ENCODE measurements at places on chromosomes 16 and 17.
A peak's percentile ranks its signal among the peaks of the same experiment; 100 is the strongest.

DNA sequence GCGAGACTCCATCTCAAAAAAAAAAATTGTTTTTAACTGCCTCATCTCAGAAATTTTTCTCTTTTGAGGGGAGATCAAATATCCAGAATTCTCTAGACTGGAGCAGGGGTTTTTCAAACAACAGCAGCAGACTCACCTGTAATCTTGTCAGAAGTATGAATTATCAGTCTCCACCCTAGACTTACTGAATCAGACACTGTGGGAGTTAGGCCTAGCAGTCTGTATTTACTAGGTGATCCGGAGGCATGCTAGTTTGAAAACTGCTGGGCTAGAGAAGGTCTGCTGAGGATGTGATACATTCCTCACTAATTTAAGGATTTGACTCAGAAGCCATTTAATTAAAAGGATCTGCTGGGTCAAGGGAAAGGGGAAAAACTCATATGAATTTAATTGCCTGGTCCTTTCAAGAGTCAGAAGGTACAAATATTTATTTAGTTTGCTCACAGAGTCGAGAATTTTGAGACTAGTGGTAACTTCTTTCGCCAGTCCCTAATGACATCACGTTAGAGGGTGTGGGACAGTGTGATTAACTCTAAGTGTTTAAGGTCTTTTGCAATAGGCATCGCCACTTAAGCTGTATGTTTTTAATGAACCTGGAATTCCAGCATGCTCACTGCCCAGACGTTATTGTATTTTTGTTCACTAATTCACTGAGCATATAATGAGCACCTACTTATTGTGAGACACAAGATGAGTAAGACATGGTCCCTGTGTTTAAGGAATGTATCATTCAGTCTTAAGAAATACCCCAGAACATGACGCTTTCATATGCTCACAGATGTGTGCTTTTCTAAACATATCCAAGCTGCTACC is 14.2 kb downstream of the ATP6V0A1 start:
- peak; percentile 92 for DNase-seq

- DNase-seq, result no peak
Measured at GRCh38 chr16:4179020-4179419, 62.8 kb upstream of the ADCY9 start.

DNA sequence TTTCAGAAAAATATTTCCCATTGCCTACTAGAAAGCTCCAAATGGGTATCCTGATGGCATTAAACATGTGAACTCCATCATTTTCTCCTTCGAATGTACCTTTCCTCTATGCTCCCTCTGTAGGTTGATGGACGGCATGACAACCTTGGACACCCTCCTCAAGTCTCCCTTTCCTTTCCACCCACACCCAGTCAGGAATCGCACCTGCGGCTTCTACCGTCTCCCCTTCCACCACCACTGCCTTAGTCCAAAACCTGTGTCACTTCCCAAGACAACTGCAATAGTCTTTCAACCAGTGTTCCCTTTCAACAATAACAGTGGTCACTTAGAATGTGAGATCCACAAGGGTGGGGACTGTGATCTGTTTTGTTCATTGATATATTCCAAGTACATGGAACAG is 233.1 kb upstream of the AXIN2 start:
- DNase-seq, result peak; percentile 16

GRCh38 chr16:53817812-53818550 is 114.0 kb downstream of the FTO start:
- no peak for DNase-seq

DNA sequence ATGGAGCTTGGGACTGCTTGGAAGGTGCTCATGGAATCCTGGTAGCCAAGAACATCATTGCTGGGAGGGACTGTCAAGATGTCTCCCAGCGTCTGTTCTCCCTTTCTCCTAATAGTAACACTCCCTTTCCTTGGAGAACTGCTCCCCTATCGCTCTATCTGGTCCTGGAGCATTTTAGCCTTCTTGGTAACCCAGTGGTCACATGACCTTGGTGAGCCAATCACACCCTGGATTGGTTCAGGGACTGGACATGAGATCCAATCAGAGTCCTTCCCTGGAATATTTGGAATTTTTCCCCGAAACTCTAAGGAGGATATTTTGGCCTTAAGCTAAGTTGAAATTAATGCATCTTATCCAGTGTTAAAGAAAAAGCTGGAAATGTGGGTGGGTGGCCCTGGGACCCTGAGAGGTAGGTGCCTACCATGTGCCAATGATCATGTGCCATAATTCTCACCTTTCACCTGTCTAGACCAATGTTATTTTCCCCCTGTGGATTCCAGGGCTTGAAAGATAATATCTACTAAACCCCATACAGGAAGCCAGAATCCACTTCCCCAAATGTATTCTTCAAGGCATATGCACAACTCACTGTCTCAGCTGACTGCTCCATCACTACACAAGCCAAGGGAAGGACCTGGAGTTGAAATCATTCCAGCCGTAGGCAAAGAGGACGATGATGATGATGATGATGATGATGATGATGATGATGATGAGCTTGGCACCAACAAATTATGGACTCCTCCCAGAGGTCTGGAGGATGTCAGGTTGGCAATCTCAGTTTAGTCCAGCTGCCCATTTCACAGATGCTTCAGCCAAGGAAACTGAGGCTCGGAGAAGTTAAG is 193.2 kb downstream of the RAB11FIP4 start:
- no peak for DNase-seq
